Activated naive CD4-positive, alpha-beta T cell treated with anti-CD3 and anti-CD28 coated beads, Interleukin-2, amount 10 ng/mL, durations not matched to agents 7 days and 5 days (primary cell): ENCODE measurements at places on chromosomes 16 and 17.
A peak's percentile ranks its signal among the peaks of the same experiment; 100 is the strongest.

GRCh38 chr17:18185391-18185790, 1.8 kb downstream of the ALKBH5 start:
- peaks cover 51% of the 10 kb centered on the region for H3K36me3 ChIP-seq
- H3K27ac ChIP-seq = peak overlapping the region; percentile 95
- peak overlapping the region; percentile 93 for H3K4me3 ChIP-seq
- H3K4me1 ChIP-seq = peaks cover 64% of the 10 kb centered on the region
- H3K27me3 ChIP-seq = no peaks in the 10 kb centered on the region

DNA sequence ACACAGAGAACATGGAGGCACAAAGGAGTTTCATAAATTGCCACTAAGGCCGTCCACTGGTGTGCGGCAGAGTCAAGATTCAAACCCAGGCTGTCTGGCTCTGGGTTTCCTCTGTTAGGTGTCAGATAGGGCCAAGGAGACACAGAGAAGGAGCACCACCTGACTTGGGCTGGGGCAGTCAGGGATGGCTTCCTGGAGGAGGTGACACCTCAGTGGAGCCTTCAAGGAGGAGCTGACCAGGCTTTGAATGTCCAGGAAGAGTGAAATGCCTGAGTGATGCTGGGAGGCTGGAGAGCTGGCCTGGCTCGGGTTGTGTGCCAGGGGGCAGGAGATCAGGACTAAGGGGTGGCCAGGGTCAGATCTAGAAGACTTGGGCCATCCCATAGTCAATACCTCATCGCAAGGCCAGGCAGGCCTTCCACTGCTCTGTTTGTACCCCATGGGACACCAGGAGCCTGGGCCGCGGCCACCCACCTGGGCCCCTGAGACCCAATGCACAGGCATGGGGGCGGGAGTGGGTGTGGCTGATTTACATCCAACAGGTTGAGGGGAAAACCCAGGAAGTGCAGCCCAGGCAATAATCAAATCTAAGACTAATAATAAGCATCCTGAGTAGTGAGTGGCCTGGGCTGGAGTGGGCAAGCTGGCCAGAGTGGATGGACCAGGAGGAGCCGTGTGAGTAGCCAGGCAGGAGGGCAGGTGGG, 73.7 kb downstream of the USP22 start:
- no peak for DNase-seq
- peaks cover 33% of the 10 kb centered on the region for H3K27me3 ChIP-seq
- no peak overlapping the region for H3K4me3 ChIP-seq
- H3K36me3 ChIP-seq = no peaks in the 10 kb centered on the region
- no peaks in the 10 kb centered on the region for H3K4me1 ChIP-seq

- H3K36me3 ChIP-seq = no peaks in the 10 kb centered on the region
- no peak for DNase-seq
- no peak overlapping the region for H3K4me3 ChIP-seq
- peaks cover 7% of the 10 kb centered on the region for H3K4me1 ChIP-seq
- H3K27me3 ChIP-seq = peaks cover 40% of the 10 kb centered on the region
Observed at GRCh38 chr16:11528053-11528452, 58.7 kb downstream of the LITAF start.

DNA sequence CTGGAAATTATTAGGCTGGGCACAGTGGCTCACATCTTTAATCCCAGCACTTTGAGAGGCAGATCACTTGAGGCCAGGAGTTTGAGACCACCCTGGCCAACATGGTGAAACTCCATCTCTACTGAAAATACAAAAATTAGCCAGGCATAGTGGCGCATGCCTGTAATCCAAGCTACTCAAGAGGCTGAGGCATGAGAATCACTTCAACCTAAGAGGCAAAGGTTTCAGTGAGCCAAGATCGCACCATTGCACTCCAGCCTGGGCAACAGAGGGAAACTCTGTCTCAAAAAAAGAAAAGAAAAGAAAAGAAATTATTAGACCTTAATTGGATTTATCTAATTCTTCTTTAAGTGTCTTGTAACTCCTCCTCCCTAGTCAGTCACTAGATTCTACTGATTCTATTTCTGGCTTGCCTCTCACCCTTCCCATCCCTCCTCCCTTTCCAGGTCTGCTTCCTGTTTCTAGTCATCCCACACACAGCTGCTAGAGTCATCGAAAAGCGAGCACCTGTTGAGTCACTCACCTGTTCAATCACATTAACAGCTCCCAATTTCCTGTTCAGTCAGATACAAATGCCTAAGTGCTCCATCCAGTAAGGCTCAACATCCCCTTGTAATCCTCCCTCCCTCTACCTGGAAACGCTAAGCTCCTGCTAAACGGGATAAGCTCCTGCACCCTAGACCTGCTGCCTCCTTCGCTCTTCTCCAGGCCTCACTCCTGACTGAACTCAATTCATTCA, 34.6 kb downstream of the ERN1 start:
- peaks cover 66% of the 10 kb centered on the region for H3K36me3 ChIP-seq
- H3K4me1 ChIP-seq = peaks cover 72% of the 10 kb centered on the region
- no peak for DNase-seq
- no peaks in the 10 kb centered on the region for H3K27me3 ChIP-seq

- H3K27ac ChIP-seq = no peak overlapping the region
- no peak for DNase-seq
- H3K27me3 ChIP-seq = no peaks in the 10 kb centered on the region
- no peaks in the 10 kb centered on the region for H3K36me3 ChIP-seq
- no peaks in the 10 kb centered on the region for H3K4me1 ChIP-seq
- H3K4me3 ChIP-seq = no peak overlapping the region
Observed at GRCh38 chr17:72466606-72467005, 345.8 kb downstream of the SOX9 start.

- peaks cover 58% of the 10 kb centered on the region for H3K4me1 ChIP-seq
- peak overlapping the region; percentile 93 for H3K4me3 ChIP-seq
- H3K27me3 ChIP-seq = no peaks in the 10 kb centered on the region
- H3K36me3 ChIP-seq = peaks cover 49% of the 10 kb centered on the region
- peak overlapping the region; percentile 94 for H3K27ac ChIP-seq
- peak; percentile 45 for DNase-seq
Observed at GRCh38 chr17:38706505-38707216, 1.6 kb downstream of the MLLT6 start.
